ENCODE measurements at places on chromosomes 5 and 9. TPM values are rescaled to one million over a fixed set of nuclear protein-coding genes. Genes with fewer than 3 reads are reported as not detected.
A peak's percentile ranks its signal among the peaks of the same experiment; 100 is the strongest.

NR2F1 gene
- 73.0 TPM for total RNA-seq

BTNL8 gene
- not detected for total RNA-seq

DCAF10 gene
- 6.7 TPM for total RNA-seq

CAPSL gene
- total RNA-seq = not detected

GZMA gene
- not detected for total RNA-seq

PBX3 gene
- total RNA-seq = 18.7 TPM

SPATA24 gene
- 9.7 TPM for total RNA-seq

MEIKIN gene
- total RNA-seq = not detected

PTAR1 gene
- 21.0 TPM for total RNA-seq

ENHO gene
- total RNA-seq = not detected

FCN2 gene
- total RNA-seq = not detected

CDC23 gene
- total RNA-seq = 44.3 TPM

HTR1A gene
- total RNA-seq = not detected

ZCCHC9 gene
- total RNA-seq = 53.8 TPM

CDH12 gene
- total RNA-seq = not detected

MCC gene
- 0.86 TPM for total RNA-seq

DNA sequence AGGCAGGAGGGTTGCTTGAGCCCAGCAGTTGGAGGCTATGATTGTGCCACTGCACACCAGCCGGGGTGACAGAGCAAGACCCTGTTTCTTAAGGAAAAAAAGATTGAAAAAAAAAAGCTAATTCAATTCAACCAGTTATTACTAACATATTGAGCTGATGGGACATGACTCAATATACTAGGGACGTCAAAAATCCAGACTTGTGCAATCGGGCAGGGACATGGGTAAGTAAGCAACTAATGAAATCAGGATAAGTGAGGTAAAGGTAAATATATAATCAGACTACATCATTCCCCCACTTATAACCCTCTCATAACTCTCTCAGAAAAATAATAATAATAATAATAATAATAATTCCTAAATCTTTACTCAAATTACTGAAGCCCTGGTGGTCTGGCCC, 975 bp upstream of the HAVCR1 start:
- DNase-seq = no peak

GRCh38 chr5:103272377-103272776, 13.8 kb downstream of the MACIR start:
- no peak for DNase-seq

DNA sequence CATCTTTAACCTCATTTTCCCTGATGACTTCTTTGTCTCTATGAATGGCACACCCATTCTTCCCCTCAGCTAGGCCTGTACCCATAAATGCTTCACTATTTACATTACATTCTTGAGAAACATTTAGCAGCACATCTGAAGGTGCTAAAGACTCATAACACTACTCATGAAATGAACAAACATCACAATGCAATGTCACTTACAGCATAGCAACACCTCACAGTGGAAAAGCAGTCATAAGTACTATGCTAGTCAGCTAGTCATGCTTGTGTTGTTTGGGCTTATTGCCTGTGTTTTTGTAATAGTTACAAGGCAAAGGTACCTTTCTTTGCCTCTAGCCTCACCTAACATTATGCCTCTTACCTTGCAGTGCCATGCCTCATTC, 228.9 kb downstream of the KIAA0825 start:
- no peak for DNase-seq

- DNase-seq = no peak
Measured at GRCh38 chr5:17412760-17413671, 85.0 kb upstream of the TAF11L2 start.

DNA sequence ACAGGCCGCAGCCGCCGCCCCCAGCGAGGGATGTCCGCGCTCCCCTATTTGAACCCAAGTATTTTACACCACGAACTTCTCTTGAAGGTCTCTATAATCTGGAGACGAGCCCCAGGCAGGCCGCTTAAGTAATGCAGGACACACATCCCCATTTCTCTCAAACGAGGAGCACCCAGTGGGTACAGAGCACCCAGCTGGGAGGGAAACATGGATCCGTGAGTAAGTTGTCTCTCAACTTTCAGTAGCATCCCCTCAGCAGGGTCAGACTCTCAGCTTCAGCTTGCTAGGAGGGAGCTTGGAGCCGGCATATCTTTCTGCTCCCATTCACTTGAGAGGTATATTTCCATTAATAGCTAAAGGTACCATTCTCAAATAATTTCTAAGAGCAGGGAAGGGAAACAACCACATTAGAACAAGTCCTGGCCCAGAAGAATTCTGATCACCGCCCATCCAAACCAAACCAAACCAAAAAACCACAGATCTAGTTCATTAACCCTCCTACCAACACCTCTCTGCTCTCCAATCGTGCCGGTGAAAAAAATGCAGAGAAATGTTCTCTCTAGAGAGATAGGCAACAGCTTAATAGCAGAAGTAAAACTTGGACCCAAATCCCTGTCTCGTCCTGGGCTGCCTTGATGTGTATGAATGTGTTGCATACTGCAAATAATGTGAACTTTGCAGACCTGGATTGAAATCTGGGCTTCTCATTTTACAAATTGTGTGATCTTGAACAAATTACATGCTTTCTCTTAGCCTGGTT, 910 bp downstream of the TDRD7 start:
- DNase-seq = no peak

GRCh38 chr9:77221431-77221830, 44.1 kb downstream of the VPS13A start:
- no peak for DNase-seq

DNA sequence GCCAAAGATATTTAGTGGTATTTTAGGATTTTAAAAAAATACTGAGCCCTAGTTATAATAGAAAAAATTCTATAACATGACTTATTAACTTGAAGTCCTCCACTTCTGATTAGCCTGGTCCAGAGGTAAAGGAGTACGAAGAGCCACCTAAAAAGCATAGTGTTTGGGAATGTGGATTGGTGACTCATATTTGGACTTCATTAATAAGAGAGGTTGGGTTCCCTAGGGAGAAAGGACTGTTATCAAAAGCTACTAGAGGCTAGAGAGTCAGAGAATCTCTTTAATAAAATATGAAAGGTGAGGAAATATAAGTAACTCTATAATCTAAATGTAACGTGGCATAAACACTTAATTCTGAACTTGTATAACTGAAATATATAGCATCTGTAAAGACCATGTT, 180.7 kb upstream of the TARS1 start:
- DNase-seq = no peak

- no peak for DNase-seq
Measured at GRCh38 chr5:142972064-142972570, 201.9 kb downstream of the ARHGAP26 start.

- no peak for DNase-seq
Measured at GRCh38 chr9:108869092-108869725, 7.1 kb downstream of the ACTL7A start.

GRCh38 chr9:1253064-1253979, 203.2 kb downstream of the DMRT2 start:
- no peak for DNase-seq

GRCh38 chr5:127950707-127951391, 132.7 kb upstream of the SLC12A2 start:
- no peak for DNase-seq

GRCh38 chr5:39570403-39571027, 145.7 kb upstream of the DAB2 start:
- no peak for DNase-seq

DNA sequence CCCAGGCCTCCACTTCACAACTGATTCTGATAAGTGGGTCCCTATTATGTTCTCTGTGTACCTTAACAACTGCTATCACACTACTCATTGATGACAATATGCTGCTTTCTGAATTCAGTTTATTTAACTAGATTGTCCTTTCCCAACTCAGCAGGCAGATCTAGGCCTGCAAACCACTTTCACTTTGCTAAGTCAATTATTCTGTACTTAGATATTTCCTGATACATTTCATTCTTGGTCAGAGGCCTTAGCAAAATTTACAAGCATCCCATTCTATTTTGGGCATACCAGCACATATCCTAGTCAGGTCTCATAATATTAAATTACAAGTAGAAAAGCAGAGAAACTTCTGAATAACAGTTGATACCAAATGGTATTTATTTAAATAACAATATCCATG, 235.7 kb upstream of the HAPLN1 start:
- DNase-seq = no peak

GRCh38 chr5:125274938-125275724, 528.7 kb upstream of the ZNF608 start:
- DNase-seq = peak; percentile 12

DNA sequence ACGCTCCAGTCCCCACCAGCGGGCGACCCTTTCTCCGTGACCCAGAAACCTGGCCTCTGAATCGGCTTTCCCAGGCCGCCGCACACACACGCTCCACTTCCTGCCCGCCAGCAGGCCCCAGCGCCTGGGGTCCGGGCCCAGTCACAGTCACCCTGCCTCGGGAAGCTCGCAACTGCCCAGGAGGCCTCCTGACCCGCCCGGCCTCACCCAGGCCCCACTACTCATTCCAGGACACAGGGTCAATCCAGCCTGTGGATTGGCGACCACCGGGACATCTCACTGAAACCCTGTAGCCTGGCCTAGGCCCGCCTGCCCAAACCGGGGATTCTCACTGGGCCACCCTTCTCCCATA, 2.7 kb upstream of the IRX4 start:
- no peak for DNase-seq

DNA sequence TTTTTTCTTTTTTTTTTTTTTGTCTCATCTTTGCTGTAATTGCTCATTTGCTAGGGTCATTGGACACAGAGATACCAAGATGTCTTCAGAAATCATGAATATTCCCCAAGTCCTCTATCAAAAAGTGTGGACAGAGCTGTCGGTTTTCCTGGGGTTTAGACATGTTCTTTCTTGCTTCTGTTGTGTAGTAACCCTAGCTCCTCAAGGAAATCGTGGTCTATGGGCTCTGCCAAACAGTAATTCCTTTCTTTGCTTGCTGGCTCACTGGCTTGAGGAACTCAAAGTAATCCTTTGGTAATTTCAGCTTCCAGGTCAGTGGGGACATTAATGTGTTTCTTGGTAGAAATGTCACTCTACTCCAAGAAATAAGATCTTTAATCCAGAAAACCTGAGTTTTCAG, 101.7 kb downstream of the TMC1 start:
- DNase-seq = no peak

DNA sequence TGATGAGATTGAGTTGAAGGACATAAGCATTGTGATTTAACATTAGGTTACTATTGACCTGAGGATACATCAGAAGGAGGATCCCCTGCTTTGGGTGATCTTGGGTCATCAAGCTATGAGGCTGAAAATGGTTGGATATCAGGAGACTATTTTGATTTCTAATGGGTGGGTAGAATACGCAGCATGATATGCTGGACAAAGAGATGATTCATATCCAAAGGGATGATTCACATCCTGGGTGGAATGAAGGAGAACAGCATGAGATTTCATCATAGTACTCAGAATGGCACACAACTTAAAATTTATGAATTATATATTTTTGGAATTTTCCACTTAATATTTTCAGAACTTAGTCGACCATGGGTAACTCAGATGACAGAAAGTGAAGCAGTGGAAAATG, 1759.5 kb upstream of the C9orf72 start:
- no peak for DNase-seq

DNA sequence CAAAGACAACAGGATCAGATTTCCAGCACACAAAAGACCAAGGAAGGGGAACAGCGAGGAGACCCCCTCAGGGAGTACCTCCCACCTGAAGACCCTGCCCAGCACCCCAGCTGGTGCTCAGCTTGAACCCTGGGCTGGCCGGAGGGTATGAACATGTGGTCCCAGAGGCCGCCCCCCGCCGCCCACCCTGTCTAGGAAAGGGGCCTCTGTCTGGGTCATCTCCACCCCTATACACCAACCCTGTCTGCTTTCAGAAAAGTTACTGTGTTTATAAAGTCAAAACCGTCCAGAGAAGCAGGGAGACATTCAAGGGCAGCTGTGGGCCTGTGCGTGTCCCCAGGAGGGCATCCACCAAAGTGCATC, 72.2 kb downstream of the ADAMTS2 start:
- DNase-seq = no peak

- DNase-seq = no peak
Measured at GRCh38 chr9:14652729-14653377, 40.4 kb downstream of the ZDHHC21 start.

DNA sequence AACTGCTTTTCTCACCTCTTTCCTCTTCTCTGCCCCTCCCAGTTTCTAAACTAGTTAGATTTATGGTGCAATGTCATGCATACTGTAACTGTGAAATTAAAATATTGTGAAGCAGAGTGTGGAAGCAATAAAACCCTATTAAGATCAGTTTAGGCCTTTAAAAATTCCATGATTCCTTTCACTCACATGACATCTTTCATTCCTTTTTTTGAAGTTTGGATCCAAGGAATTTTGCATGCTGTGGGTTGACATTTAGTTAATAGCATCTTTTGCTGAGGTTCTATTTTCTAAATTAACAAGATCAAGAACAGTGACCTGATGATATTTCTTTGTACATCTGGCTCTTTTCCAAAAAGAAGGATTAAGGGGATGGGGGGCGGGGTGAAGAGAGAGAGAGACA, 13.7 kb downstream of the FOXD1 start:
- no peak for DNase-seq

- DNase-seq = no peak
Measured at GRCh38 chr9:35793461-35793860, 2.1 kb downstream of the NPR2 start.

DNA sequence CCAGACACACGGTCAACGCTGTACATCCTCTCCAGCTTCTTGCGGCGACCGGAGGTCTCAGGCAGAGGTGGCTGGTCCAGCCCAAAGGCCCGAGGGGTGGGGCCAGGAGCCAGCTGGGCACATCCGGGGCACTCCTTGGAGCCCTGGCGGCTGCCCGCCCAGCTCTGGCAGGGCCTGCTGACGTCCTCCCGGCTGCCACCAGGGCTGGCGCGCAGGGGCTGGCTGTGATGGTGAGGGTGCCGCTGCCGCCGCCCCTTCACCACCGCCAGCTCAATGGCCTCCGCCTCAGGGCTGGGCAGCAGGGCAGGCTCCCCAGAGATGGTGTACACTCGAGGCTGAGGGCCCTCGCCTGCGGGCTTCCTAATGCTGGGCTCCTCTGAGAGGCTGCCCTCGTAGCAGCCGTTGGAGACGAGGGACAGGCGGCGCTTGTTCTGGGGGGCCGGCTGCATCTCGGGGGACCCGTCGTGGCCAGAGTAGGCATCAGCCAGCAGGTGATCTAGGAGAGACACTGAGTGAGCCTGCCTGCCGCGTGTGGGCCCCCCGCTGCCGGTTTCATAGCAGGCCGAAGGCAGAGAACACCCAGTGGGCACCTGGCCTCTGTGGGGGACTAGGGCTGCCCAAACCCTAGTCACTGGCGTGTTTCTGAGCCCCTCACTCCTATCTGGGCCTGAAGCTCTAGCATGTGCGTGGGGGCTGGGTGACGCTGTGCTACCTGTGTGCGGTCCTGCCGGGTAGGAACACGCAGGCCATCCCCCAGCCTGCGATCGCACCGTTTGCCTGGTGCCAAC, 1.5 kb downstream of the NSMF start:
- no peak for DNase-seq

GRCh38 chr5:80747922-80748321, 93.1 kb upstream of the DHFR start:
- DNase-seq = no peak

Data from MG63 (cell line).